CD4-positive, alpha-beta T cell treated with Interleukin-6 at 100 ng/mL for 8 hours (primary cell): ENCODE measurements at places on chromosomes 5 and 9.

- no peak for DNase-seq
Observed at GRCh38 chr9:14439555-14439954, 125.6 kb upstream of the NFIB start.

GRCh38 chr5:65305913-65306312 lies 175.8 kb downstream of the ADAMTS6 start:
- no peak for DNase-seq

DNA sequence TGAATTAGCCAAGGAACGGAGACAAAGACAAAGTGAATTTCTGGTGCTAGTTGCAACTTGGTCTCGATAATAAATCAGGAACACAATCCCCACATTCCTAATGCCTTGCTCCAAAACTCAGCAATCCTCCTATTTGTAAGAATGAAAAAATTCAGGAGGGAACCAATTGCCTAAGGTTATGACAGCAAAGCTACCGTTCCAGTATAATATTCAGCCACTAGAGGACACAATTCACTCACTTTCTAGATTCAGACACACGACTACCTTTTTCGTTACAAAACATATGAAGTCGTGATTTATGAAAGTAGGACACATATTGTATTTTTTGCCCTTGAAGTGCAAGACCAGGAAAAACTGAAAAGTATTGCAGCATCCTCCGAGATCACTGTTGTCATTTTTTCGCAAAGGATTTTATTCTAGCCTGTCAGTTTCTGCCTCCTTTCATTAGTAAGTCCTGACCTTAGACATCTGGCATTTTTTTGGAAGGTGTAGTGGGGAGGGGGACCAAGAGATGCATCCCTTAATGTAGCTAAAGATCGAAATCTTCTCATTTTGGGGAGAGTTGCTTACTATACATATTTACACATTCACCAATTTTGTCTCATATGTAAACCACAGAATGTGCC lies 133.1 kb downstream of the DOCK8 start:
- no peak for DNase-seq

DNA sequence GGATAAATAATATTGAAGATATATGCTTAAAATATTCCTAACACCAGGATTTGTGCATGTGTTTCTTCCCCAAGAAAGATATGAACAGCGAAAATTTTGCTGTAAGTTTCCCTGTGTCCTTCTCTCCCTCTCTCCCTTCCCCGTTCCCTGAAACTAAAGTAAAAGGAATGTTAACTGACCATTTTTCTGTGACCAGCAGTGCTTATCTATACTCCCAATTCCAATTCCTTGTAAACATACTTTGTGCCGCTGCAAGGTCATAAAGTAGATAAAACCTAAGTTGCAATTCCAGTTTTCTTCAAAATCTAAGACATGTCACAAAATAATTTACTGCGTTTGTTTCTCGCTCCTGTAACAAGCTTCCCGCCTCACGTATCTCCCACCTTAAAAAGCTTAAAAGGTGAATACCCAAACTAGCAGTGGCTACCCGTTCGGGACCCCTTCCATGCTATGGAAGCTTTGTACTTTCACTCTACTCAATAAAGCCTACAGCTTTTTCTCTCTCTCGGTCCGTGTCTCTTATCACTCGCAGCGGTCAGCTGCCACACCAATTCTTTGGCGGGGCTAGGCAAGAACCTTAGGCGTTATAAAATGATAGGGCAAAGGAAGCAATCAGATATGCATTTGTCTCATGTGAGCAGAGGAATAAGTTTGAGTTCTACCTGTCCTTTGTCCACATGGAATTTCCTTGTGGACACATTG lies 1798.0 kb downstream of the EFNA5 start:
- DNase-seq: no peak

DNA sequence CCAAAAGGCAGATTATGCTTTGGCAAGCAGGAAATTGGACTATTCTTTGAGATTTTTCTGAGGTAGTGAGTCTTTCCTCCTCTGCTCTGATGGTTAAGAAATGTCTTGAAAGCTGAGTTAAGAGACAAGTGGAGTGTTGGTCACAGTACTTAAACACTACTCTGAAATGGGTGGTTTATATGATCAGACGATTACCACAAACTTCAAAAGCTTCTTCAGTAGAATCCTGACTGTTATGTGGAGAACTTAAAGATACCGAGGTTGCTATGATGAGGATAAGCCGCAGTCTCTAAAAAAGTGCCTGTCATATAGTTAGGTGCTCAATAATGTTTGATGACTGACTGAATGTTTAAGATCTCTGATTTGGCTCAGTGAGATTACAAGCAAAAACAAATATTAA lies 24.3 kb downstream of the GCNT4 start:
- no peak for DNase-seq

DNA sequence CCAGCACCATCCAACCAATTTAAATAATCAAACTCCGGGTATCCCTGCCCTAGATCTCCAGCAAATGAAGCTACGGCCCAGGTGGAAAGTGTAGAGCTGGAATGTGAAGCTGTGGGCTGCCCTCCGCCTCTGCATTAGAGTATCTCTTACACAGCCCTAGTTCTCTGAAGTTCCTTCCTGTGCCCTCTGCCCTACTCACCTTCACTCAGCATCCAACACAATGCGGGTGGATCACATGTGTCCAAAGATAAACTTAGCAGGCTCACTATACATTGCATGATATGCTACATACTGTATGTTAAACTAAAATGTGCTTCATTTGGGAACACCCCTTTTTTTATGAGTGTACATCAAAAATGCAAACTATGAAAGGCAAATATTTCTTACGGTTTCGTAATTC lies 70.0 kb upstream of the RAD23B start:
- DNase-seq: no peak

DNA sequence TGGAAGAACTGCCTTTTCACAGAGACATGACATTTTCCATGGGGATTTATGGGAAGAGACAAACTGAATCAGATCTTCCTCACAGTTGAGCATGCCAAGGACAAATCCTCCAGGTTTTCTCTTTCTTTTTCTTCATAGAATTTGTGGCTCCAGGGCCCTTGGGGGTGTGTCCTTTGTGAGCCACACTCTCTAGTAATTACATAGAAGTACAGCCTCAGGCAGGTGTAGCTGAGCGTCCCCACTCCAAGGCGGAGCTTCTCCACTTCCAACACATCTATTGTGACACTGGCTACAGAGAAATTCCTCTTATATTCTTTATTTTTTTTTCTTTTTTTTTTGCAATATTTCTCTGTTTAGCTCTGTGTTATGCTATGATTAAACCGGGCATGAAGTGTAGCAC lies 420.5 kb upstream of the CD180 start:
- DNase-seq: no peak

DNA sequence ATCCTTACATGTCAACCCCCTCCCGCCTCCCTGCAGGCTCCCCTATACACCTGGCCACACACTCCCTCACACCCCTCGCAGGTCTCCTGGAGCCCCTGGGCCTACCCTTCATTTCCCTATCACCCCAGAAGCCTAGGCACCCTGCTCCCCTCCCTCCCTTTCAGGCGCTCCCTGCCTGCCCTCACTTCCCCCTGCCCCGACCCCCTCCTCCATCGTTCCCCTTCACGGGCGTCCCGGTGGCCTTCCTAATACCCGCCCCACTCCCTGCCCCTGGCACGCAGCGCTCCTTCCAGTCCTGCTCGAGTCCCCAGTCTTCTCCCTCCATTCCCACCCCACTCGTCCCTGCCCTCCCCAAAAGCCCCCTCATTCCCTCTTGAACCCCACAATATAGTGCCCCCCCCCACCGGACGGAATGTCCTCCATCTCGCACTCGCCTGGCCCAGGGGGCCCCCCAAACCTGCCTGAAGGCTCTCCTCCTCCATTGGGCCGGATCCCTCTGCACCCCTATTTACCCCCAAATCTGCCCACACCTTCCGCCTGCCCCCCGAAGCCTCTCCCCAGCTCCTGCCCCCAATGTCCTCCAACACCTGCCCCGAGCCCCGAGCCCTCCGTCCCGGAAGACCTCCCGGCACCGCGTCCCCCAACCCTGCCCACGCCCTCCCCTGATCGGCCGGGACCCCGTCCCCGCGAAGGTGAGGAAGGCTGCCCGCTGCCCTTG lies 746 bp downstream of the STRBP start:
- DNase-seq: peak; percentile 3

GRCh38 chr5:178114325-178115135 lies 1.2 kb downstream of the N4BP3 start:
- peak; percentile 33 for DNase-seq

DNA sequence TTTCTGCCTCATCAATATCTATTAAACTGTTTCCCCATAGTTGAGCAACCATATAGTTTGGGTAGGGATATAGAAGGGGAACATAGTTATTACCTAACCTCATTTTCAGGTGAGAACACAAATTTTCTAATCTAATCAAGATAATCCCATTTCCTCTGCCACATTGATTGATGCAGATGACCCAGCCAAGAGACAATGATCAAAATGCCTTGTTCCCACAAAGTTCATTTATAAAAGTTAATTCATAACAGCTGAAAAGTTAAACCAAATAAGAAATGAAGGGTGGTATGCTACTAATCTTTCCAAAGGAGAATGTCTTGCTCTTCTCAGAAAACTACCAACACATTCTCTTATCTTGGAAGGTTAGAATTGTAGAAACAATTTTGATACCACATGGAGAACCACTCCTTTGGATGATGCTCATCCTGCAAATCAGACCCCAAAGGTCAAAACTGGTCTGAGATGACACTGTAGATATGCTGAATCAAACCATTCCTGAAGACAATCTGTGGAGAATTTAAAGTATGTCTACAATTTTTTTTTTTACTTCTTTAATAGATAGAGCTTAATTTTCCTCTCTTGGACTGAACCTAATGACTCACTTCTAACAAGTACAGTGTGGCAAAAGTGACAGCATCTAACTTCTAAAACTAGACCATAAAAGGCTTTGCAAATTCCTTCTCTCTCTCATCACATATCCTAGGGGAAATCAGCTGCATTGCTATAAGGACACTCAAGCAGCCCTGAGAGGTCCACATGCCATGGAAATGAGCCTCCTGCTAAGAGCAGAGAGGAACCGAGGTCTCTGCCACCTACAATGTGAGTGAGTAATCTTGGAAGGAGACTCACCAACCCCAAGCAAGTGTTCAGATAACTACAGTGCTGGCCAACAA lies 586.7 kb upstream of the TUSC1 start:
- no peak for DNase-seq

DNA sequence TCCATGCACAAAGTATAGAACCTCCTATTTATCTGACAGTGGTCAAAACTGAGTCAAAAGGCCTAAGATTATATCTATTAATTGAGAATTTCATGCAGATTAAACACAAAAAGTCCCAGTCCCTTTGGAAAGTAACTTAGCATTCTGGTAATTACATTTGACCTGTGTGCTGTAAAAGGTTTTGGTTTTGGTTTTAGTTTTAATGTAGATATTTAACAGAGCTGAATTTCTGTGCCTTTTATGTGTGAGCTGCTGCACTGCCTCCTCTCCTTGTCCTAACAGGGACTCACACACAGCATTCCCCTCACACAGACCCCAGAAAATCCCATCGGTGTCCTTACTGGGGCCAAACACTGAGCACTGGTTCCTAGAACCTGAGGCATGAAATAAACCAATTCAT lies 31.0 kb upstream of the FSD1L start:
- DNase-seq: no peak

DNA sequence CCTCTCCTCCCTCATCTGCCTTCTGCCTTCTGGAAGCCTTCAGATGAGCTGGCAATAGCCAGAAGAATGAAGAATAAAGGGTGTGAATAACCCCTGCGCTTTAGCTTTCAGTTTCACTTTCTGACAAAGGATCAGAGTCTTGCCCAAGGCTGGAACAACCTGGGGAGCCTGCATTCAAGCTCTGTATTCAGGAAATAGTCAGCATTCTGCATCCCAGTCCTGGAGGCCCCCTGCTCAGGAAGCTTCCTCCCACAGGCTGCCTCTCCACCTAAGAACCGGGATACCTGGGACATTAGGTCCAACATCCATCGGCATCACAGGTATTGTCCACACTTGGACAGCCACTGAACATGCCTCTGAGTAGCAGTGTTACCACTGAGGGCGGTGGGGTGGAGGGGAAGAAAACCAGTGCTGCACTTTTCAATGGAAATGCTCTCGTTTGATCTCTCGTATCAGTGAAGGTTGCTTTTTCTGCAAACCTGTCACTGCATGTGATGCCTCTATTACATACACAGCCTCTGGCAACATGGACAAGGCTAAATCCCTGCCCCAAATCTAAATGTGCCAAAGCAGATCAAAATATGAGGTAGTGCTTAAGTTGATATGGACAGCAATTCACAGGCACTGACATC lies 39.8 kb upstream of the ACO1 start:
- DNase-seq: no peak

DNA sequence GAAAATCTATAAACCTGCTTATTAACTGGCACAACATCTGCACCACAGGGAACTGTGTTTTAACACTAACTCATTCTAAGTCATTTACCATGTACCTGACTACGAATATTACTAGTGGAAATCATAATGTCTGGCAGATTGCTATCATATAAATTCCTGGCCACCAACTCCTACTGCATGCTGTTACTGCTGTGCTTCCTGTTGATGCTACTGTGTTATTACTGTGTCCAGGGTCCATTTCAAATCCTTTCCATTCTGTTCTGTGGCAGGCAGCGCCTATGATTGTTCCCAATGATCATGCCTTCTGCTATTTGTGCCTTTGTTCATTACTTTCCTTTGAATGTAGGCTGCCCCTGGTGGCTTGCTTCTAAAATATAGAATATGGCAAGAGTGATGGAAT lies 4.7 kb upstream of the ZNF131 start:
- no peak for DNase-seq

DNA sequence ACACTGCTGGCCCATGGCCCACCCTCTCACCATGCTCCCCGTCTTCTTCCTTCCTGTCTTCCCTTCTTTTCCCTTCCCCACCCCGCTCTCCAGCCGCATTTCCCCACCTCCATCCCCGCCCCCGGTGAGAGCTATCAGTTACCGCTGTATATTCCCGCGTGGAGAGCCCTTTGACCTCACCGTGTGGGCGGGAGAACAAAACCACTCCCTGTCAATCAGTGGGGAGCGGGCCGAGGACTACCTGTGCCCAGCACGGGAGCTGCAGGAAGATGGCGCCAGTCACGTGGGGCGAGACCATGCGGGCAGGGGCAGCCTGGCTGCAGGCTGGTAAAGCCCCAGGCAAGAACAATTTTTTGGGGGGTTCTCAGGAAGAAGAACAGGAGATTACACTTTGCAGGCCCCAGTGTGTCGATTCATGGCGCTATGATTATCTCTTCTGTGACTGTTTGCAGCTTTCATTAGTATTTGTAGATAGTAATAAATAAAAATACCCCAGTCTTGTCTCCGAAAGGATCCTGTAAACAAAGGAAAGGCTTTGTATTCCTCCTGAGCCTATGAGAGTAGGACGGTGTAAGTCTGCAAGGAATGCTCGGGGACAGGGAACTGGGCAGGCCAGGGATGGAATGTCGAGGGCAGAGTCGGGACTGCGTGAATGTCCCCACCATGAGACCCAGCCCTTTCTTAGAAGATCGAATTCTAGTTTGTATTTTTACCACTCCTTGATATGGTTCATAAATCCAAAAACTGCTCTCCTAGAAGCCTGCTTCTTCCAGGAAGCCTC lies 14.8 kb upstream of the DMRT1 start:
- DNase-seq: no peak
